ENCODE measurements at places on chromosomes 1 and 21.

DNA sequence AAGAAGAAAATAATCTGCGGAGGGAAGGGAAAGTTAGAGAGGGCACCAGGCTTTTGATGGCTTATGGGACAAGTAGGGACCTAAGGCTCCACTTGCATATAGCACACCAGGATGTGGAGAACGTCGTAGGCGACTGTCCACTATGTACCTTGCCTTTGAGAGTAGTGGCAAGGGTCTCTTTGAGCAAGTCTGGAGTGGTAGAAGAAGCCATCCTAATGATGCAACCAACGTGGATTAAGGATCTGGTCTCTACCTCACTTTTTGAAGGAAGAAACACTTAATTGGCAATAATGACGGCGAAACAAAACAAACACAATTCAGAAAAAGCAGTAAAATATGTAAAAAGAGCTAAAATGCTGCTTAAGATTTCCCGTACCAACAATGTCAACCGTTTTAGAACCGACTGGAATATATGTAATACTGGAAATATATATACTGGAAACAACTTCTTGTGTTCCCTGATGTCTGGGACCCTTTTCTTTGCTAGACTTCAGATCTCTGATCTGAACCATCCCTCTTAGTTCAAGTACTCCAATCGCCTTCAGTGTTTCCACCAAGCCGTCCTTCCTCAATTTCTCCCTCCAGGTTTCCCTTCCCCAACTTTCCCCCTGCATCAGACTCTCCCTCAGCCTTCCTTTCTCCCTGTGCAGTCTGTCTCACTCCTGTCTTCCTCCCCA is 821 bp upstream of the KHDRBS1 start:
- DNase-seq = no peak

DNA sequence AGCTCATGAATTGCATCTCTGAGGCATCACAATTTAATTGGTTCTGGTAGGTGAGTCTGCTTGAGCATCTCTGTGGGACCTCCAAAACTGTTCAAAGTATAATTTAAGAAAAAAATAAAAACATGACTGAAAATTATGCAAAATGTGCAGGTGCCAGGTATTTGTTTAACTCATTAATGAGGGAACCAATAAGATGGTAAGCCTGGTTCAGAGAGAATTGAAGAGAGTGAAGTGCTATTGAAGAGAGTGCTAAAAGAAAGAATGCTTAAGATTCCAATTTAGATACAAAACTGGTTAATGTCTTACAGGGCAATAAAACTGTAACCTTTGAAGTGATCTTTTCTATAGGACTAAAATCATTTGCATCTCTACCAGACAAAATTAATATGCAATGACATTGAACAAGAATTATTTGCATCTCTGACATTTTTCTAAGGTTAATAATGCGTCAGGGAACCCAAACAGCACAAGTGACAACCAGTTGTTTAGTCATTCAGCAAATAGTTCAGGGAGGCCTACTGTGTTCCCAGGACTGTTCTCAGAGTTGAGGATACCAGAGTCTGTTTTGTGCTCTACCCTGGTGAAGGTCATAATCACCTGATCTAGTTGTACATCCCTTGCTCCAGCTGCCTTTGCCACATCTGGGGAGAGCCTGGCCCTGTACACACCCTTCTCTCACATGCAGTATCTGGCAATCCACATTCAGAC is 183.5 kb downstream of the PATJ start:
- DNase-seq = no peak

DNA sequence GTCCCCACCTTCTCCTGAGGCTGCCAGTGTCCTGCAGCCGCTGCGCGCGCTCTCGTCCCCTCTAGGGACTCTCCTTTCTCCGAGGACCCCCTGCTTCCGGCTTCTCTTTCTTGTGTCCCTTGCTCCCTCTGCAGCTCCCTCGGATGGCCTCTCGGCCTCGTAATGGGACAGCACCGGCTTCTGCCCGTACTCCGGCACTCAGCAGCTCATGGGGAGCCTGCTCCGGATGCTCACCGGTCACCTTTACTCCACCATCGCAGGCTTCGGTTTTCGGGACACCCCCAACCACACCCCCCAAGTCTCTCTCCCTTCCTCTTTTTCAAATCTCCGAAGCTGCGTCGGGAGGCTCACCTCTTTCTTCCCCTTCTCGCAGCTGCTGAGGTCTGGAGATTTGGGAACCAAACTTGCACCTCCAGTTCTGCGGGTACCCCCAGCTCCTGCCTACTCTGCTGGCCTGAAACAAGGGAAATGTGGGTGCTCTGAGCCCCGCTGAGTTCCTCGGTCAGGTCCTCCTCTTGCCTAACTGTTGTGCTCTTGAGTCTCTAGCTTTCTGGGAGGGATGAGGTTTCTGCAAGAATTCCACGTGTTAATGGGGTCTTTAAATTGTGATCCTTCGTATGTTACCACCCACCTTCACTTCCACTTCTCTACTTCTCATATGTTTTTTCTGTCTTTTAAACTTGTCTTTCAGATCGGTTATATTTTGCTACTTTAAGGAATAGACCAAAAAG is 930 bp downstream of the CDC14A start:
- no peak for DNase-seq

GRCh38 chr1:69777423-69777822 is 209.7 kb downstream of the LRRC7 start:
- no peak for DNase-seq

DNA sequence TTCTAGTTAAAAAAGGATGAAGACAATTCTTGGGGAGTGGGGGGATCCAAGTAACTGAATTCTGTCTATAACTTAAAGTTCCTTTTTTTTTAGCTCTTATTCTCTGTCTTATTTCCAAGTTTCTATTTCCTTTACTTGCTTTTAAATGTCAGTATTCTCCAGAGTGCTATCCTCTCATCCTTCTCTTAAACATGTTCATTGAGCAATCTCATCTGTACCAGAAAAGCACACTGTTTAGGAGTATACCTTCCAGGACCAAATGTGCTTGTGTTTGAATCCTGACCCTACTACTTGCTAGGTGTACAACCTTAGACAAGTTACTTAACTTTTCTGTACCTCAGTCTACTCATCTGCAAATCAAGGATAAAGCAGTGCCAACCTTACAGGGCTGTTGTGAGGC is 50.1 kb downstream of the AKT3 start:
- no peak for DNase-seq

DNA sequence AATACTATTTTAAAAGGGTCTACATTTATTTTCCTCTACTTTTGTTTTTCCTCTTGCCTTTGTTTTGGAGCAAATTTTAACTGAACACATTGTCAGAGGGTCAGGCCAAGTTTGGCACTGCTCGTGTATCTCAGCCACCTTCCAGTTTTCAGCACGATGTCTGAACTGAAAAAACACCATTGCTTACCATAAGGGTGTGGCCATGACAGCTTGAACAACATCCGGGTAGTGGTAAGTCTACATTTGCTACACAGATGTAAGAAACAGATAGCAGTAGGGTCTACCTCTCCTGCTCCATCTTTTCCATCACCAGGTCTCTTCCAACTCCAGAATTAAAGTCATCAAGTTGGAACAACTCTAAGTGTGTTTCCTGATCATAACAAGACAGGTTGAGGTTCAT is 4.2 kb downstream of the HIVEP3 start:
- no peak for DNase-seq

DNA sequence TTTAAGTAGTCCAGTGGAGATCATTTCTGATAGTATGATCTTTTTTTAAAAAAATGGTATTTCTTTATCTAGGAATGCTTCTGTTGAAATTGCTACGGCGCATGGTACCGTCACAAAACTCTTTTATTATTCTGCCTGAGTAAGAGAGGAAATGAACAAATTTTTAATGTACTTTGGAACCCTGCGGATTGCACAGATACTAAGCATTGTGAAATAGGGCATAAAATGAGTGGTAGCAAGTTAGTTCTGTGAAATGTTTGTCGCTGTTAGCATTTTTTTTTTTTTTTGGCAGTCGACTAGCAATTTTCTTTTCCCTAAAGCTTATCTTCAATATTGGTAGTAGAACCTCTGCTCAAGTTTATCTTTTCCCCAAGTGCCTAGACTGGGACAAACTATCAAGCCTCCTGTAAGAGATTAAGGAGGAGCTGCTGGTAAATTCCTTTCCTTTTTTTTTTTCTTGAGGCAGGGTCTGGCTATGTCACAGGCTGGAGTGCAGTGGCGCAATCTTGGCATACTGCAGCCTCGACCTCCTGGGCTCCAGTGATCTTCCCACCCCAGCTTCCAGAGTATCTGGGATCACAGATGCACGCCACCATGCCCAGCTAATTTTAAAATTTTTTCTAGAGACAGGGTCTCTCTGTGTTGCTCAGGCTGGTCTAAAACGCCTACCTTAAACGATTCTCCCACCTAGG is 2.2 kb downstream of the ITSN1 start:
- DNase-seq = no peak

- DNase-seq = no peak
Observed at GRCh38 chr1:225654688-225655508, 2.0 kb upstream of the ENAH start.

GRCh38 chr1:206503591-206504362 is 3.6 kb upstream of the RASSF5 start:
- no peak for DNase-seq

DNA sequence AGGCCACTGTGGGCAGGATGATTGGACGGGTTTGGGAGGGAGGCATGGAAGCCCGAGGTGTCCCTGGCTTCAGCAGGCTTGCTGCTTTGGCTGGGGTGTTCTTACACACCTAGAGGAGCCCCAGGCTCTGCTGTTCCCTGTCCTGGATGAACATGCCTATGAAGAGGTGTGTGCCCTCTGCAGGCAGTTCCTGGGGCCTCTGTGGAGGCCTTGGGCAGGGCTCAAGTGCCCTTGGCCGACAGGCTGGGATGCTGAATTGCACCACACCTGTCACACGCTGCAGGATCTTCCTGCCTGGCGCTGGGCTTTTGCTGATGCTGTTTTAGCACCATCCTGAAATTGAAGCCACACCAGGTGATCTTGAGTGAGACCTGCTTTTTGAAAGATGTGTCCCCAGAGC is 415.0 kb upstream of the VAMP3 start:
- no peak for DNase-seq

DNA sequence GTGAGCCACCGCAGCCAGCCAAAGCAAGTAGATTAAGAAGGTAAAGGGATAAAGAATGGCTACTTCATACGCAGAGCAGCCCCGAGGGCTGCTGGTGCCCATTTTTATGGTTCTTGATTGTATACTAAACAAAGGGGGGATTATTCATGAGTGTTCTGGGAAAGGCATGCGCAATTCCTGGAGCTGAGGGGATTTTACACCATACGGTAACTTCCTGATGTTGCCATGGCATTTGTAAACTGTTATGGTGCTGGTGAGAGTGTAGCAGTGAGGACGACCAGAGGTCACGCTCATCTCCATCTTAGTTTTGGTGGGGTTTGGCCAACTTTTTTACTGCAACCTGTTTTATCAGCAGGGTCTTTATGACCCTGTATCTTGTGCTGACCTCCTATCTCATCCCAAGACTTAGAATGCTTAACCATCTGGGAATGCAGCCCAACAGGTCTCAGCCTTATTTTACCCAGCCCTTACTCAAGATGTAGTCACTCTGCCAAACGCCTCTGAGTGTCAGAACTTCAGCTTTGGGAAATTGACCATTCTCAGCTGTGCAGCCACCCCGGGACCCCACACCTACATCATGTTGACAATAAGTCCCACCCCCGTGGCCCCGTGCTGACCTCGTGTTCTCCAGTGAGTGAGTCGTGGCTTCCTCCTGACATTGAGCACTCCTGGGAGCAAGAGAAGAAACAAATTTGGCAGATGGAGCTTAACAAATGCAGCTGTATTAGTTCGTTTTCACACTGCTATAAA is 149.4 kb upstream of the COL6A1 start:
- DNase-seq = no peak

DNA sequence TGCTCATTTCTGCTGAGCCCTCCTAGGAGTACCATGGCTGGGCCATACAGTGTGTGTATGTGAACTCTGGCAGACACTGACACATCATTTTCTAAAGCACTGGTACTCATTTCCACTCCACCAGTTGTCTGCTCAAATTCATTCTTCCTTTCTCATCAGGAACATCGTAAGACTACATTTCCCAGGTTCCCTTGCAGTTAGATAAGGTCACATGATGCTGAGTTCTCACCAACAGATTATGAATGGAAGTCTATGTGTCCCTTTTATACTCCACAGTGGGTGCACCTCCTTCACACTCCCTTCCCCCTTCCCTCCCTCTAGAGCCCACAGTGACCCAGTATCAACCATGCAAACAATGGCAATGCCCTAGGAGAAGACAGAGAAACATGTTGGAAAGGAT is 38.3 kb upstream of the PAX7 start:
- DNase-seq = no peak

Data from NCI-H774 (cell line).